NCI-H187 (cell line): ENCODE measurements at places on chromosomes 3 and 15.

- DNase-seq: no peak
Observed at GRCh38 chr3:175297216-175297615, 438.1 kb downstream of the NAALADL2 start.

GRCh38 chr3:46312991-46313390 lies 40.9 kb upstream of the CCR2 start:
- no peak for DNase-seq

DNA sequence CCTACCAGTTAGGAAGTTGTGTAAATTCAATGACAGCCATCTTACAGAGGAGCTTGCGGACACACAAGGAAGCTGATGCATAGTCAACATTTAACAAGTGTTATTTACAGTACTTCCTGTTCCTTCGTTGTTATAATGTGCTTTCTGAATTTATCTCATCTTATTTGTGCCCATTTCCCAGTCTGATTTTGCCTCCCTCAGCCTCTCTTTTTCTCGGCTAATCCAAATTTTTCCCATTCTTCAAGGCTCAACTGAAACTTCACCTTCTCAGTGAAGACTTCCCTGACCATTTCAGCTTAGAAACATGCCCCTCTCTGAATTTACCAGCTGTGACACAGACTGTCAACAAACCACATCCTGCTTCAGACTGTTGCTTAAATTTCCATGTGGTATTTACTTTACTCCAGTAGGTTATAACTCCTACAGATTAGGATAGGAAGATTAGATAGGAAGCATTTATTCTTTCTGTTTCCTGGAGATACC lies 55.7 kb upstream of the CP start:
- no peak for DNase-seq

- DNase-seq: no peak
Observed at GRCh38 chr3:72665701-72666446, 182.4 kb downstream of the SHQ1 start.

GRCh38 chr15:26623071-26623470 lies 149.8 kb downstream of the GABRB3 start:
- no peak for DNase-seq

- no peak for DNase-seq
Observed at GRCh38 chr3:125589547-125590122, 5.7 kb downstream of the OSBPL11 start.

DNA sequence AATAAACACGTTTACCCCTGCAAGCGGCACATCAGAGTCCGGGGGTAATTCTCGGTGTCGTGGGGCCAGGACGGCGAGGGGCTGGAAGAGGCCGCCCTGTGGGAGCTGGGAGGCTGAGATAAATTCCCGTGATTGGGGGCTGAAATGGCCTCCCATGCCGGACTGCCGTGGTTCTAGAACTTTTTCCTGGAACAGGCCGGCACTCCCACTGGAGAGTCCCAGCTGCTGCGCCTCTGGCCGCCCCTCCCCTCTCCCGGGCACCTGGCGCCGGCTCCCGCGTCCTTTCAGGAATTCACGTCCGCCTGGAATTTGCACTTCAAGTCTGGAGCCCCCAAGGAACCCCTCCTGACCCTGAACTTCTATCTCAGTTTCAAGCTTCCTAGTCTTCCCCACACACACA lies 10.8 kb upstream of the LRRC2 start:
- DNase-seq: no peak

GRCh38 chr3:159813822-159814531 lies 174.7 kb upstream of the IL12A start:
- DNase-seq: no peak

GRCh38 chr3:180684807-180685206 lies 5.5 kb upstream of the CCDC39 start:
- DNase-seq: no peak

DNA sequence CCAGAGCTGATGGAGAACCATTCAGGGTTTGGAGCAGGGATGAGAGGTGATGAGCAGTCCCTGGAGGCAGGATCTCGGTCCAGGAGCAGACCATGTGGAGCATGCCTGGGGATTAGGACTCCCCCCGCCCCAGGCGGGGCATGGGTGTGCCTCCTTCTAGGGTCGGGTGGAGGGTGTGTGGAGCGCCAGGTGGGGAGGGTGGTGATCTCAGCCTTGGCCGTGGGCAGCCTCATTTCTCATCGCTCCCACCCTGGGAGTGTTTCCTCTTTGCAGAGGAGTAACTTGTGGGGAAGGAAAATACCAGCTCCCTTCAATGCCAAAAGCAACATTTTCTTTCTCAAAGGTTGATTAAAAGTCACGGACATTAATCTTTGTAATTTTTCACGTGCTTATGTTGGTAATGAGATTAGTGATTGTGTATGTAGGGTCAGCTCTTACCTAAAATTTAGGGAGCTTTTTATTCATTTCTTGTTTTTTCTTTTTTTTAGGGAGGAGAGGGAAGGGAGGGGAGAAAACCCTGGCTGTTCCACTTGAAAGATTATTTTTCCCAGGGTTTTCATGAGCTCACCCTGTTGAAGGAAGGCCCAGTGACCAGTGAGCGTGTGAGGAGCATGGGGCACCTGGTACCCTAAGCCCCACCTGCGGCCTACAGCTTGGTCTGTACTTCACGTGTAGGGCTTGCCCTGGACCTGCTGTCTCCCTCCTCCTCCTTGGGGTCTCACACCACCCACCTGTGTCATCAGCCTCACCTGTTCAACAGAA lies 11.0 kb downstream of the FBLN2 start:
- no peak for DNase-seq

- DNase-seq: no peak
Observed at GRCh38 chr3:17645074-17645698, 97.2 kb downstream of the TBC1D5 start.

DNA sequence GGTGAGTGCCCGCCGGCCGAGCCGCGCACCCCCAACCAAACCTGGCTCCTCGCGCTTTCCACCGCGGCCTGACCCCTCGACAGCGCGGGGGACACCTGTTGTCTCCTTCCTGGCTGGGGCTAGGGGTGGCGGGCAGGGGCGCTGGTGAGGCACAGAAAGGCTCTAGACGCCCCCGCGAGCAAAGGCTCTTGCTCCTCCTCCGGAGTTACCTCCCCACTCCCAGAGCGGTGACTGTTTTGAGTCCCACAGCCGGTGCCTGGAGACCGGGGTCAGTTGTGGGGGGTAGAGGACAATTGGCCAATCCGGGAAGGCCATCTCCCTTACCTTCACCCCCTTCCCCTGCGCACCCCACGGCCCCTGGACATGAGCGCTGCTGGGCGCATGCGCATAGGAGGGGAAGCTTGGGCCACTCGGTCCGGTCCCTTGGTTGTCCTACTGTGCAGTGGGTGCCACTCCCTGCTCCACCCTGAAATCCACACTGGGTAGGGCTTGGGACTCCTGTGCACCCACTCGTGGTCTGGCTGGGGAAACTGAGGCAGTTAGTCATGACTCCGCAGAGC lies 554 bp downstream of the CHST13 start:
- DNase-seq: no peak

- DNase-seq: no peak
Observed at GRCh38 chr3:85427467-85427866, 468.7 kb downstream of the CADM2 start.

- DNase-seq: no peak
Observed at GRCh38 chr3:38117748-38118420, 19.0 kb downstream of the ACAA1 start.

GRCh38 chr3:136490646-136491405 lies 240.7 kb downstream of the PCCB start:
- no peak for DNase-seq

- no peak for DNase-seq
Observed at GRCh38 chr3:1616744-1617143, 481.9 kb upstream of the CNTN4 start.

GRCh38 chr3:134359121-134360010 lies 14.9 kb downstream of the AMOTL2 start:
- no peak for DNase-seq

DNA sequence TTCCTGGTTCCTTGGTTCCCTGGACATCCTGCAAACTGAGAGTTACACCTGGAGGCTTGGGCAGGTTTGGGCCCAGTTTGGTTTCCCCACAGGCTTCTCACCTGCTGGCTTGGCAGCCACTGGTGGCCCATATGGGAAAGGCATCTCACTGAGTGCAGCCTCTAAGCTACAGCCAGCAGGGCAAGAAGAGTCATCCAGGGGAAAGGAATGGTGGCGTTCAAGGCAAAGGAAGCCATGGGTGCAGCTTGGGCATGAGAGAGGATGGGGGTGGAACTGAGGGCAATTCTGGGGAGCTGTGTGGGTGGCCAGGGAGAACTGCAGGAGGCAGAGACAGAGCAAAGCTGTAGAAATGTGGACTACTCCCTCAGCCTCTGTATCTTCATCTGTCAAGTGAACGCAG lies 106.4 kb downstream of the EPHB1 start:
- DNase-seq: no peak

DNA sequence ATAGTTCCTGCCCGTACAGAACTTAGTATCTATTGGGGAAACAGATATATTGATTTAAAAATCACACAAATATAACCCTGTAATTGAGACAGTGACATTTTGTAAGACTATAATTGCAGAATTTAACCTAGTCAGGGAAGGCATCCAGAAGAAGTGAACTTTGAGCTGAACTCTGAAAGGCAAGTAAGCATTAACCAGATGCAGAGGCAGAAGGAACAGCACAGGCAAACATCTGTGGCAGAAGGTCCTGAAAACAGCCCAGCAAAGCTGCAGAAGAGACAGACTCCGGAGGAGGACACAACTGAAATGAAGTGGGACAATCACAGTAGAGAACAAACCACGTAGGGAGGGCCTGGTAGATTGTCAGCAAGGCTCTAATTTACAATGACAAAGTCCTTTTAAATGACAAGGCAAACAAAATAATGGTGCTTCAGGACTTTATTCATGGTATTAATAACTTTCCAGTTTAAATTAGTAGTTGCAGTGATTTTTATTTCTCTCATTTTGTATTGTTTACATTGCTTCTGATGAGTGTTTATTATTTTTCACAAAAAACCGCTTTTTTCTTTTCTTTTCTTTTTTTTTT lies 14.5 kb downstream of the BCL2A1 start:
- DNase-seq: no peak

GRCh38 chr3:5312290-5312689 lies 124.8 kb downstream of the EDEM1 start:
- DNase-seq: no peak

DNA sequence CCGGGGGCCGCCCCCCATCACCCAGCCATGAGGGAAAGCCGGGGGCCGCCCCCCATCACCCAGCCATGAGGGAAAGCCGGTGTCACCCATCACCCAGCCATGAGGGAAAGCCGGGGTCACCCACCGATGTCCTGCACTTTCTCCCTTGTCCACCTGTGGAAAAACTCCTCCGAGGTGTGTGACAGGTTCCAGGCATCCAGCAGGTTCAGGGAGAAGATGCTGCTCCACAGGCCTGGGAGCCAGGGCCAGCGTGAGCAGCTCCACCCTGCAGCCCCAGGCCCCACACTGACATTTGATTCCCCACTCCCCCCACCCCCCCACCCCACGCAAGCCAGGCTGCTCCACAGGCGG lies 15.5 kb upstream of the EHD4 start:
- no peak for DNase-seq

GRCh38 chr3:41662288-41662687 lies 299.6 kb downstream of the ULK4 start:
- DNase-seq: no peak

DNA sequence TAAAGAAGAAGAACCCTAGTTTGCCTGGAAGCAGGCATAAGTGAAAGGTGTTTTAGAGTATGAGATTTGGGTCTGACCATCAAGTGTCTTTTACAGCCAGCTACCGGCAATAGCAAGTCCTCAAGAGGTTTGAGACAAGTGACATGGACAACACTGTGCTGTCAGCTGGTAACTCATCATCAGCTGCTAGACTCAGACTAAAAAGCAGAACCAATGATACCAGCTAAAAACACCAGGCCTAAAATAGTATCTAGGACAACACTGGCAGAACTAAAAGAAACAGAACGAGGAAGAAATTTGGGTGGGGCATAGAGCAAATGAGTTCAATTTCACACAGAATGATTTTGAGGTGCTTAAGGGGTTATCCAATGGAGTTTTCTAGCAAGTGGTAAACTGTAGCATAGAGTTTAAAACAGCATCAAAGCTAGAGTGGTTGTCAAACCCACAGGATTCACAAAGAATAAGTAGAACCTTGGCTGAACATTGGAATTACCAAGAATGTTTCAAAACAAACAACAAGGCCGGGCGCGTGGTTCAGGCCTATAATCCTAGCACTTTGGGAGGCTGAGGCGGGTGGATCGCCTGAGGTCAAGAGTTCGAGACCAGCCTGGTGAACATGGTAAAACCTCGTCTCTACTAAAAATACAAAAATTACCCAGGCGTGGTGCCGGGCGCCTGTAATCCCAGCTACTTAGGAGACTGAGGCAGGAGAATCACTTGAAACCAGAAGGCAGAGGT lies 3.9 kb downstream of the CIAO2A start:
- DNase-seq: no peak

DNA sequence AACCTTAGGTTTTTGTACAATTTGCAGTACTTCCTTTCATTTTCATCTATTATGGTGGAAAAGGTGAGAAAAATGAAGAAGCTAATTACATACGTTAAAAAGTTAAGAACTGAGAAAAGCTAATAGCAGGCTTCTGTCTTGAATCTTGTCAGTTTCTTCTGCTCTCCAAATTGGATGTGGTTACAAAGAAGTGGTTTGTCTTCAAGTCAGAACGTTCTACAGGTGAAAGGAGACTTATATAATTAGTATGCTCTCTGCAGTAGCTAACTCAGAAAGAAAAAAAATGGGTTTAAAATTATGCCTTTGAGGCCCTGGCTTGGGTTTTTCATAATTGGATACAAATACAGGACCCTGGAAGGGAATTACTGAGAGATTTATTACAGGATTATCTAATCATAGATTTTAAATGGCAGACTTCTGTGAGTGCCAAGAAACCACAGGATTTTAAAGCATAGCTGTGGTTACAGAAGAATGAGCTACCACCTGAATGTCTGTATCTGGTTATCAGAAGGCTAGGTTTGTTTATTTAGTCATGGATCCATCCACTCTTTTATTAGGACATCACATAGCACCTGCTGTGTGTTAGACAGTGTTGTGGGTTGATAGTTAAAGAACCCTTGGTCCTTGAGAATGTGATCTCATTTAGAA lies 528.1 kb upstream of the MCTP2 start:
- DNase-seq: no peak

DNA sequence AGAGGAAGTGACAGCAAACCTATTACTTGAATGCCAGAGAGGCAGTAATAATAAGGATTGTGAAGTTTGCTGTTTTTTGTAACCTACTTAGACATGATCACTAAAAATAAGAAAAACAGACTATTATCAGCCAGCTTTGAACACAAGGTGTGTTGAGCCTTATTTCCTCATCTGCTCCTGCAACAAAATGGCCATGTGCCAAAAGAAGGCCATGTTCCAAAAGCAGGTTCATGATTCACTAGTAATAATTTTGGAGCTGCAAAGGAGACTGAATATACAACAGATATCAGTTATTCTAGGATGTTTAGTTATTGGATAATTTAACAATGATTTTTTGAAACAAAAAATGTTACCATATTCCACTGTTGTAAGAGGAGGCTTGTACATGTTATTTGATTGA lies 578.7 kb downstream of the SQOR start:
- DNase-seq: no peak
